ENCODE measurements at places on chromosomes 5 and 9.

DNA sequence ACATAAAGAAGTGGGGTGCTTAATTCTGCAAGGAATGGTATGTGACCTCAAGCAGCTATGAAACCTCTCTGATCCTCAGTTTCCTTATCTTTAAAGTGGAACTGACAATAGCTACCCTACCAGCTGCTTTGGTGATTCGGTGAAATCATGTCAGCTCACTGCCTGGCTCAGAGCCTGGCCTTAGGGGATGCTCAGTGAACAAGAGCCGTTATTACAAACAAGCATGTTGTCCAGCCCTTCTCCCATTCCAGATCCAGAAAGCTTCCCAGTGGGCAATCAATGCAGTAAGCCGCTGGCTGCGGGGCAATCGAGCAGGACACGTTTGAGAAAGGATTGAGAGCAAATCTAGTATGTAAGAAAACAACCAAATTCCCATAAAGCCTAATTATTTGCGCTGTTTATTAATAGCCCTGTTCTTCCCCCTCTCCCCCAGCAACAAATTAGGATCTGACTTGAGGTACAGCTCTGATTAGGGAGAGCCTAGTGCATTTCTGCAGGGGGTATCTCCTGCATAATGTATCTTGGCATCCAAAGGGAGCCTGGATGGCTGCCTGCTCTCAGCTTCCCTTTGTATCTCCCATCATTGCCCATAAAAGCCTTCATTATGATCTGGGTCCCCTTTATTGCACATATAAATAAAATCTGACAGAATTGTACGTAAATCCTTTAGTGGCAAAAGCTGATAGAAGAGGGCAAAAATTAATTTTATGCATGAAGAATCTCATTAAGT is 371.4 kb downstream of the TMEM232 start:
- DNase-seq = no peak

DNA sequence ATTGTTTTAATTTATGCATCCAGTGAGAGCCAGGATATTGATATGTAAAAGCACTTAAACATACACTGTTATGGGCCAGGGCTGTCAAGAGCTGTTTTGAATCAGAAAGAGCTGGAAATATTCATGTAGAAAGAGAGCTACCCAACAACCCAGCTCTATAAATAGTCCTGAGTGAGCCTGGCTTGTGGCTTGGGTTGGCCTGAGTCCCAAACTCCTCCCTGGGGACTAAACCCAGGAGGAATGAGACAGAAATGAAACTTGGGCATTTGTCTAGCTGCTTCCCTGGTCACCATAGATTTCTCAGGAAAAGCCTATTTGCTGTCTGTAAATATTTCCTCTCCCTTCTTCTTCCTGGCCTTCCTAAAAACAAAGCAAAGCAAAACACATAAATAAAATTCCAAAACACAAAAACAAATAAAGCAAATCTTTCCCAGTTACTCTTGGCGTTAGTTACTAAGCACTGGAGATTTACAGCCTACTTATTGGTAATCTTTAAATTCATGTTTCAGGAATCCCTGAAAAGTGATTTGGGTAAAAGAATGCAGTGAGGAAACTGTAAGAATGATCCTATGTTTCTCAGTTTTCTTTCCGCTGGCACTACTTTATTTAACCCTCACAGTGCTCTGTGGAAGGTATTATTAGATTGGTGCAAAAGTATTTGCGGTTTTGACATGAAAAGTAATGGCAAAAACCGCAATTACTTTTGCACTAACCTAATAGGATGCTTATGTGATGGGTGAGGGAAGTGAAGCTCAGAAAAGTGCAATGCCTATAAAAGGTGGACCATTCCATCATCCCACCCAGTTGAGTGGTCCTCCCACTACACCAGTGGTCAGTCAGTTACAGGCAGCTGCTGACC is 111.8 kb downstream of the CARTPT start:
- no peak for DNase-seq

DNA sequence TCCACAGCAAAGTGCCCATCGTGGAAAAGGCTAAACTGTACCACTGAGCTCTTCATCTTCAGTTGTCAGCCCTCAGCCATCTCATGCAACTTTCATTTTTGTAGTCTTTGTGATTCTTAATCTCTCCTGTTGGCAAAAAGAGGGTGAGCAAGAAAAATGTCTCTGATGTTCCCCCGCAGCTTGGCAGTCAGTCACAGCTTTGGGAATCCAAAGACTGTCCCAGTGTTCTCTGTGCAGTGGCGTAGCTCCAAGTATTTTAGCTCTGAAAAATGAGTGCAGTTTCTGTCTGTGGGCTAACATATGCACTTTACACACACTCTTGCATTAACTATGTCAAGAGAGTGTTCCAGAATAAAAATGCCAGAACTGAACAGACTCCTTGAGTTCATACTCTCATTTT is 372.2 kb downstream of the TMEM232 start:
- no peak for DNase-seq

DNA sequence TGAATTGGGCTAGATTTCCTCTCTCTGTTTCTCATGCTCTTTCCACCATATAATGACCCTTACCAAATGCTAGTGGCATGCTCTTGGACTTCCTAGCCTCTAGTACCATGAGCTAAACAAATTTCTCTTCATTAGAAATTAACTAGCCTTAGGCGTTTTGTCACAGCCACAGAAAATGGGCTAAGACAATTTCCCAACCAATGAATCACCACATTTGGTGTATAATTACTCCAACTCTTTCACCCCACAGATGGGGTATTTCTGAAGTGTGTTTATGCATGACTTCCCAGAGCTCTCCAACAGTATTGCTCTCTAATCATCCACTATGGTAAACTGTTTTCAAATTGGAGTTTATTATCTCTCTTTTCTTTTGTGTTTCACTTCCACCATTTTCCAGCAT is 1041.1 kb upstream of the COX7C start:
- no peak for DNase-seq

DNA sequence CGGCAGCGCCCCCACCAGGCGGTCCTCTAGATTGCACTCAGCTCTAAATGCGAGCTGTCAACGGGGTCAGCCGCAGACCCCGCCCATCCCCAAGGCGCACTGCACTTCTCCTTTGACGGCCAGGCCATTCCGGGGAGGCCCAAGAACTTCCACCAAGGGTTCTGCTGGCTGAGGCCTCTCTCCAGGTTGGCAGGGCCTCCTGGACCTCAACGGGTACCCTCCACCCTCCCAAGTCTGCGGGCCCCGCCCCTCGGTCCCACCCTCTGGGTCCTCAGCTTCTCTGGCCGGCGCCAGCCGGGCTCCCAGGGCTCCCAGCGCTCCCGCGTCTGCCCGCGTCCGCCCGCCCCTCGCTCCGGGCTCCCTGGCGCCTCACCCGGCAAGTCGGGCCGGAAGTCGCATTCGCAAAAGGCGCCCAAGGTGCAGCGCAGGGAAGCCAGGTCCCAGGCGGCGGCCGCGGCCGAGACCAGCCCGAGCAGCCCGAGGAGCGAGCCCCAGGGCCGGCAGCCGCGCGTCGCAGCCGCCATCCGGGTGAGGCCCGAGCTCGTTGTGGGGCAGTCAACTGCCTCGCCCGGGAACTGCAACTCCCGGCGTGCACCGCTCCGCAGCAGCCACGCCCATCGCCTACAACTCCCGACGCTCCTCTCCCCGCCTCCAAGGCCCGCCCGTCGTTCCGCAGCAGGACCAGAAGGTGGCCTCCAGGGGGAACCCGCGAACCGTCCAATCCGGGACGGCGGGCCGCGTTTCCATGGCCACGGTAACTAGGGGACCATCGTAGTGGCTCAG is at the start of gene TOR2A:
TOR2A (minus strand) TSS at position 548 of the 783 bp plus-strand sequence; CDS start at position 524, 24 bp downstream.
- peak; percentile 97 for DNase-seq

DNA sequence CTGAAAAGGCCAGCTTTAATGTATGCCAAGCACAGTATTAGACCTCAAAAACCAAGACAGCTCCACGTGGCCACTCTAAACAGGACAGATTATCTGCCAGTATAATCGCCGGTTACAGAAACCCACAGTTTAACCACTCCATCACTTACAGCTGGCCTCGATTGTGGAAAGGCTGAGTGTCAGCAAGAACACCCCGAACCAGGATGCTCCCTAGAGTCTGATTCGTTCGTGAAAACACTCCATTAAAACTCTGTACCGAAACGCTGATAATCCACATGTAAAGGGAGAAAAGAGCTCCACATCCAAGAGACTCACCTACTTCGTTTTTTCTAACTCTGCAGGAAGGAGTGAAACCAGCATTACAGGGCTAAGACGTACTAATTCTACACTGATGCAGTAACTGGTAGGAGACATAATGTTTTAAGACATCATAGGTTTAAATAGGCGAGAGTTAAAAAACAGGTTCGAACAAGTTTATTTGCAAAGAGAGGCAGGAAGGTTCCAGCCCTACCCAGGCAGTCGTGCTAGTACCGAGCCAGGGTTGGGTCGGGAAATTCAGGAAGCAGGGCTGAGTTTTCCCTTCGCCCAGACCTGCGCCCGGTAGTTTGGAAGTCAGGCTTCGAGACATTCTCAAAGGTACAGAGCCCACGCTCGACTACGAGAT is 949 bp downstream of the SERINC5 start:
- no peak for DNase-seq

- DNase-seq = no peak
Observed at GRCh38 chr5:152673601-152674000, 268.5 kb upstream of the NMUR2 start.
